ENCODE measurements at places on chromosomes 4 and X.

GRCh38 chr4:139154538-139154937 lies 22.5 kb downstream of the ELF2 start:
- no peak for DNase-seq

DNA sequence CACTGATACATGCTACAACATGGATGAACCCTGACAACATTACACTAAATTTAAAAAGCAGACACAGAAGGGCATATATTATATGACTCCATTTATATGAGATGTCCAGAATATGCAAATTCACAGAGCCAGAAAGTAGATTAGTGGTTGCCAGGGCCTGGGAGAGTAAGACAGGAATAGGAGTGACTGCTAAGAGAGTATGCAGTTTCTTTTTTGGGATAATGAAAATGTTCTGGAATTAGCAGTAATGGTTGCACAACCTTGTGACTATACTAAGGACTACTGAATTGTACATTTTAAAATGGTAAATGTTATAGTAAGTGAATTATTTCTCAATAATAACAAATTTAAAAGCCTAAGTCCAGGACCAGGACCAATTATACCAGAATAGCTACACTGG lies 29.5 kb upstream of the NUP54 start:
- DNase-seq: no peak

DNA sequence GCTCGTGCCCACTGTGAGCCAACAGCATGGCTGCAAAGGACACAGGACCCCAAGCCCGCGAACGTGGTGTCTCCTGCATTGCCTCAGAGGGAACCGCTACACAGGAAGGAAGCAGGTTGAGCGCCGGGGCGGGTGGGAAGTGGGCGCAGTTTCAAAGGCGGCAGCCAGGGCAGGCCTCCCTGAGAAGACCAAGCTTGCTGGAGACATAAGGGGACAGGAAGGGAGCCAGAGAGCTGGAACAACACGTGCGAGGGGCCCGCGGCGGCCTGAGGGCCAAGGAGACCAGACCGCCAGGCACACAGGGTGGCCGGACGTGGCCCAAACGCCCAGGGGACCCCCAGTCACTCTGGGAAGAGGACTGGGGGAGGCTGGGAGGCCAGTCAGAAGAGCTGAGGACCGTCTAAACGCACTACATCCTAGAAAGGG lies 32.0 kb downstream of the CTBP1 start:
- peak; percentile 79 for DNase-seq

DNA sequence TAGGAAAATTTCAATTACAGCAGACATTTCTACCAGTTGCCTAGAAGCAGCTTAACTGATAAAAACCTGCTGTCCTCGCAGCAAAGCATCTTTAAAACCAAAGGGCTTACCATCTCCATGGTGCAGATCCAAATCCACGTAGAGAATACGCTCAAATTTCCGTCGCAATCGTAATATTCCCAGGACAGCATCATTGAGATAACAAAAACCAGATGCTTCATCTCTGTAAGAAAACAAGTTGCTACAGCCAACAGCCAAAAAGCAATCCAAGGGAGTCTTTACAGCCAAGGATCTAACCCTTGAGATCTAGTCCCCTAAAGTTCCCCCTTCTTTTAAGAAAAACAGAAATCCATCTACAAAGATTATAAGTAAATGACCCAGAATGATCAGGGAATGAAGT lies 77.6 kb downstream of the HDAC8 start:
- DNase-seq: no peak

DNA sequence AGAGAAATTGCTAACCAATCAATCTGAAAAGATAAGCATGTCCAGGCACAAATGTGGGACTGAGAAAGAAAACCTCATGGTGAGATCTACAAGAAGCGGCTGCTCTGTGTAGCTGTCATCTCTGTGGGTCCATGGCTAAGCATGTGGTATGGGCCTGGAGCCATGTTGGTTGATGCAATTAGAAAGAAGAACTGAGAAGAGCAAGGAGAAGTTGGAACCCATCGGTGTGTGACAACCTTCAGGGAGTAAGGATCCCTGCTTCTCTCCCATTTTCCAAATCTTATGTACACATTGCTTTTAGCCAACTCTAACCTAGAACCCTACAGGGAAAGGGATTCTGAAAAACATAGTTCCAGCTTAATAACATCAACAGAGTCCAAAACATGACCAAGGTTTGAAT lies 890.2 kb downstream of the FSTL5 start:
- DNase-seq: no peak

Data from CD4-positive, alpha-beta T cell treated with Interleukin-6 for 4 hours (primary cell).